ENCODE measurements at places on chromosomes 7 and 10. TPM values are rescaled to one million over a fixed set of nuclear protein-coding genes. Genes with fewer than 3 reads are reported as not detected.

Gene FEZF1
- total RNA-seq, result 0.13 TPM

Gene CYP2C18
- total RNA-seq, result not detected

Gene PTPRE
- total RNA-seq, result 51.1 TPM

Gene CYP3A4
- not detected for total RNA-seq

GRCh38 chr7:30927559-30927958 is 15.9 kb downstream of the AQP1 start:
- DNase-seq, result no peak

- DNase-seq, result peak; percentile 59
Measured at GRCh38 chr10:86962136-86962980, 4.0 kb downstream of the SNCG start.

DNA sequence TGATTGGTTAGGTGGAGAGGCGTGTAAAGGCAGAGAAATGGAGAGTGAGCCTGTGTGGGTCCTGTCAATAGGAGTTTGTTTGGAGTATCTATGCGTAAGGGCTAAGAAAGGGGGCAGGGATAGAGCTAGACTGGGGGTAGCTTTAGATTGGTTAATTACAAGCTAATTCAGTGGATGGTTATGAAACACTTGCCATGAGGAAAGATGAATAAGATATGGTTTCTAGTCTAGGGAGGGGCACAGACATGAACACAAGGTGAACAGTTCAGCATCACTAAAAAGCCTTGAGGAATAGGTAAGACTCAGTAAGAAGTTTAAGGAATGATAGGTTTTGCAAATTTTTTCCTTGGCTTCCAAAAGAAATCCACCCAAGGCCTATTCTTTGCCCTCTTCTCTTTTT is 50.6 kb downstream of the PLPP4 start:
- no peak for DNase-seq

- DNase-seq, result no peak
Measured at GRCh38 chr7:83060218-83060617, 102.5 kb downstream of the PCLO start.

GRCh38 chr10:89966211-89966610 is 264.8 kb downstream of the KIF20B start:
- DNase-seq, result no peak

- no peak for DNase-seq
Measured at GRCh38 chr10:22666287-22667092, 47.9 kb downstream of the PIP4K2A start.
